ENCODE measurements at places on chromosomes 7 and 10.
A peak's percentile ranks its signal among the peaks of the same experiment; 100 is the strongest.

- DNase-seq, result no peak
Measured at GRCh38 chr7:78953090-78953489, 500.4 kb downstream of the MAGI2 start.

DNA sequence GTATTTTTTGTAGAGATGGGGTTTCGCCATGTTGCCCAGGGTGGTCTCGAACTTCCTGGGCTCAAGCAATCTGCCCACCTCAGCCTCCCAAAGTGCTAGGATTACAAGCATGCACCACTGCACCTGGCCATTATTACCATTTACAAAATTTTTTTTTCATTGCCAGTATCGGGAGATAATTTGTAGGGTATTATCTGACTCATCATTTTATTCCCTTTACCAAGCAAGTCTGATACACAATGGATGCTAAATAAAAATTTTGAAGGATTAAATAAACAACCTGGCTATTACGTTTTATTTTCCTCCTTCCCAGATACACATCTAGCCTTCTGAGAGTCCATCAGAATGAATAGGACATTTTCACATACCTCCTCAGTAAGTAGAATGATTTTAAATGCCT, 38.1 kb upstream of the CPN1 start:
- DNase-seq, result no peak

- DNase-seq, result no peak
Measured at GRCh38 chr7:36038063-36038721, 114.9 kb upstream of the EEPD1 start.

- no peak for DNase-seq
Measured at GRCh38 chr10:44415121-44415520, 30.2 kb upstream of the CXCL12 start.

DNA sequence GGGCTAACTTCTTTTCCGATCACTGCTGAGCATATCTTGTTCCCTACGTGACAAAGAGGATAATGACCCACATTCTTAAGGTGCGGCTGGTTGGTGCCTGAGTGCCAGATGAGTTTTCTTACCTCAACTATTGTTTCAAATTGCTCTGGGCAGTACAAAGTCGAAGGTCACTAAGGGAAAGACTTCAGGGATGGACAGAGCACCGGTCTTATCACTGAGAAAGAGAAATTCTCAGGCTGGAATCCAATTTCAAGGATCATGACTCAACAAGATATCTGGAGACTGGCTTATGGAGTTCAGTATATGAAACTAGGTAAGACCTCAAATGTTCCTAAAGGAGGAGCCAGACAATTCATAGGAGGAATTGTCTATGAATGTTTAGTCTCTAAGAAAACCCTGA, 780.3 kb downstream of the SUGCT start:
- DNase-seq, result no peak

GRCh38 chr10:106643473-106643872, 521.0 kb downstream of the SORCS1 start:
- DNase-seq, result no peak

GRCh38 chr7:137871170-137871915, 24.6 kb upstream of the DGKI start:
- DNase-seq, result no peak

GRCh38 chr10:68231817-68232251, at the start of gene ATOH7:
Gene ATOH7, minus strand, starts transcription at chr10:68232113. Its CDS starts 436 bp downstream, at chr10:68231677.
- no peak for DNase-seq

GRCh38 chr7:109215341-109215740, 645.7 kb downstream of the DNAJB9 start:
- peak; percentile 75 for DNase-seq

DNA sequence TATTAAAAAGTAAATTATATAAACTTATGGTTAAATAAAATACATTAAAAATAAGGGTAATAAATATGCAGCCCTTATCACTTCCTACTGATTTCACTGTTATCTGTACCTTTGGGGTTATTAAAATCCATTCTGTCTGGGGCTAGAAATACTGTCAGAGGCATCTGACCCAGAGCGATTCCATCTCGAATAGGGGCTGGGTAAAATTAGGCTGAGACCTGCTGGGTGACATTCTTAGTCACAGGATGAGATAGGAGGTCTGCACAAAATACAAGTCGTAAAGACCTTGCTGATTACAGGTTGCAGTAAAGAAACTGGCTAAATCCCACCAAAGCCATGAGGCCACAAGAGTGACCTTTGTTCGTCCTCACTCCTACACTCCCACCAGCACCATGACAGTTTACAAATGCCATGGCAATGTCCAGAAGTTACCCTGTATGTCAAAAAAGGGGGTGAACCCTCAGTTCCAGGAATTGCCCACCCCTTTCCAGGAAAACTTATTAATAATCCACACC, 77.6 kb downstream of the COBL start:
- no peak for DNase-seq

- no peak for DNase-seq
Measured at GRCh38 chr10:47137311-47137851, 162.6 kb upstream of the GDF10 start.

GRCh38 chr7:134834689-134835462, 55.4 kb downstream of the CALD1 start:
- no peak for DNase-seq

DNA sequence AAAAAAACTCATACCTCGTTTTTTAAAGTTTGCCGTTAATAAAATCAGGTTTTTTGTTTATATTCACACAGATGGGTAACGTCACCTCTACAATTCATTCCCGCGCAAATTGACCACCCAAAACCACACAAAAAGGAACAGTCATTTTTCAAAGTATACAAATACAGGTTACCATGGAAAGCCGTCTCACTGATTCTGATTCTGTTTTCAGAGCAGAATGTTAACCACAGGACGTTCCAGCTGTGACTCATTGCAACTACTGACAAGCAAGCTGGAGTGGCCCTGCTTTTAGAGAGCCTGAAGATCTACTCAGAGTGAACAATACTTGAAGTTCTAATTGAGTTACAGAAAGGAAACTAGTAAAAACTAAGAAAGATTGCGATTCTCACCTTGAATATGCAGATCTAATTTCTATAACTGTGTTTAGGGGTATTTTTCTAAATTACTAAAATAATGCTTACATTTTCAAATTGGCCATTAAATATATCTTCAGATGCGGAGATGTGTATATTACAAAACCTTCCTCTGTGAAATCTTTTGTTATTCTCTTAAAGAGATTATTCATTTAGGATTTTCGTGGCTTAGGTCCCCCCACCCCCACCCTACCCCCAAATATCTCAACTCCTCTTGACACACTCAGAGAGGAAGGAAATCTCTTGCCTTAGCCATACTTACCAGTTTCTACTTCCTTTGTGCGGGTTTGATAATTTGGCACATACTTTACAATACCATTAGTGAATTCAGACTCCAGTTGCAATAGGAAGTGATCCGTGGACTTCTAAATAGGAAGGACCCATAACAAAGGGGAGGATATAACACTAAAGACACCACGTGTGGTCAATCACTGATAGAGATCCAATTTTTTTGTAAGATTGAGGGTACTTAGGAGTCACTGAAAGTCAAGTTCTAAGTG, 106.0 kb downstream of the CUBN start:
- DNase-seq, result no peak

GRCh38 chr10:1037098-1037497, 11.4 kb upstream of the IDI2 start:
- no peak for DNase-seq

DNA sequence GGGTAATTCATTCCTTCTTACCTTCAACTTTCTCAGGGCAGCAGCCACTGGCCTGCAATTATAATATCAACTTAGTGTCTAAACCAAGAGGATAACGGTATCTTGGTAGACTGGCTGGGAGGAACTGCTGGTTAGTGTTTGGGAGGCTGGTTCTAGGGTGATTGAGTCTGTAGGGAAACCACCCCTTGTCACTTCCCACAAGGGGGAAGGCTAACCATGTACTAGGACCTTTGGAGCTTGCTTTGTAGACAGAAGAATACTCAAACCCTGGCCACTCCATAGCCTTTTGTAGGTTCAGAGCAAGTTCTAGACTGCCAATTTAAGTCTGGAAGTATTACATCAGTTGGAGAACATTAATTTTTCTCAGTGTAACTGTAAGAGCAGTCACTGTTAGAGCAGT, 51.3 kb downstream of the NHLRC2 start:
- DNase-seq, result no peak

DNA sequence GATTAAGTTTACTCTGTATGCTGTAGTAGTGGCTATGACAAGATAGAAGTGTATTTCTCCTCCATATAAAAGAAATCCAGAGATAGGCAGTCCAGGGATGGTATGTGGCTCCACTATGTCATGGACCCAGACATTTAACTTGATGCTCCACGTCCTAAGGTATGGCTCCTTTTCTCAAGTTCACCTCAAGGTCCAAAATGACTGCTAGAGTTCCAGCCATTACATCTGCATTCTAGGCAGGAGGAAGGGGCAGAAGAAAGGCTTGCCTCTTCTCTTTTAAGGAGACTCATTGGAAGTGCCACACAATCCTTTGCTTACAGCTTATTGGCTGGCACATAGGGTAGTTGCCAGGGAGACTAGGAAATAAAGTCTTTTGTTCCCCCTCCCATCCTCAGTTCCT, 27.7 kb upstream of the ATXN7L1 start:
- no peak for DNase-seq

- peak; percentile 1 for DNase-seq
Measured at GRCh38 chr10:102718220-102718619, 3.8 kb downstream of the SFXN2 start.

DNA sequence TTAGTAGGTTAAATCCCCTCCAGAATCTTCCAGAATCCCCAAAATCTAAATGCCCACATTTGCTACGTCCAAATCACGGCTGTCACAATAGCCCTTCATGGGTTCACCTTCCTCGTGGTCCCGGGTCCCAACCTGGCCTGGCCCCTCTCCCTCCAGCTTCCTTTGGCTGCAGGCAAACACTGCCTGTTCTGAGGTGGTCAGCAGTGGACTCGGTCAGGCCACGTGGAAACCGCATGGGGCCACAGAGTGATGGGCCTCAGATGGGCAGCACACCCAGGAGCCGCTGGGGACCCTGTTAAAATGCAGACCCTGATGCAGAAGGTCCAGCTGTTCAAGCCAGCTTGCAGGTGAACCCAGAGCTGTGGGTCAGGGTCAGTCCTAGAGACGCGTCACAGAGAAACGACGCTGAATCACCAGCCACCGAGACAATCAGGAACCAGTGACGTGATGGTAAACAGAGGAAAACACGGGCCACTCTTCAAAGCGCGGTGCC, 588.6 kb downstream of the DNAJB6 start:
- DNase-seq, result no peak

- no peak for DNase-seq
Measured at GRCh38 chr10:32338262-32338661, 8.7 kb downstream of the EPC1 start.

GRCh38 chr7:121530227-121531174, 134.4 kb upstream of the FAM3C start:
- no peak for DNase-seq

DNA sequence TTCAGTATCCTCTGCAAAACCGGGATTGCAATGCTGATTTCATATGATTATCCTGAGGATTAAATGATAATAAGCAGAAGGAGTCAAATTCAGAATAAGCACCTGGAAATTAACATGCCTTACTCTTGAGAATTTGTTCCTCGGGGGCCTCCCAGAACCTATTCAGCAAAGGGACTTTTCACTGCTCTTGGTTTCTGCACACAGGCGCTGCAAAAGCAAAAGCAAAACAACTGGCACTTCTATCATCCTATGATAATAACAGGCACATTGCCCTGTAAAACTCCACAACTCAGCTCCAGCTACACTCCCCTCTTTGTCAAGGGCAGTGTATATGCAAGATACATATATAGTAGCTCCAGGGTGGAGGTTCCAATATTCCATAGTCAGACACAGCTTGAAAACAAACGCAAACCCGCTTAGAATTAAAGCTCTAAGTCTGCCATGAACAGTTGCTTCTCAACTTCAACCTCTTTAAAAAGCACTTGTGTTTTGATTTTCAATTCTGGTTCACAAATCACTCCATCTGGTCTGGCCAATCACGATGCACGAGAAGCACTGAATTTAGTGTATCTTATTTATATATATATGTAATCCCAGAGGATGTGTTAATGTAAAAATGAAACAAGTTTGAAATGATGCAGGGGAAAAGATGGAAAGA, 119.9 kb upstream of the PTER start:
- no peak for DNase-seq

DNA sequence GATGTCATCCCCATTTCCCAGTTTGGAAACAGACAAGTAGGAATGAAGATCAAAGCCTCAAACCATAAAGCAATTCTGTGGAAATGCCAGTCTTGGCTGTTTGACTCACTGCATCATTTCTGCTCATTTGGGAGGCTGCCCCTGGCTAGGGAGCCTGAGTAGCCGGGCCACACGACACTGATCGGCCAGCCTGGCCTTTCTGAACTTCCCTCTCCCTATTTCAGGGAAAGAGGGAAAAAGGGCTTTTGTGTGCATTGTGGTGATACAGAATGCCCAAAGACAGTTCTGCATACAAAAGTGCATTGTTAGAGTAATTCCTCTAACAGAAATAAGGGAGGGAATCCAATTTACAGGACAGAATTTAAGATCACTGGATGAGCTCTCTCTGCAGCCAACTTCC, 41.7 kb upstream of the OPALIN start:
- DNase-seq, result no peak

Data from NCI-H446 (cell line).